Stimulated activated CD4-positive, alpha-beta T cell treated with anti-CD3 and anti-CD28 coated beads, Interleukin-15, amount 100 ng/mL, for 1 hour (primary cell): ENCODE measurements at places on chromosomes 16 and 17.

GRCh38 chr16:22912654-22913053 lies 98.7 kb downstream of the HS3ST2 start:
- DNase-seq: no peak

DNA sequence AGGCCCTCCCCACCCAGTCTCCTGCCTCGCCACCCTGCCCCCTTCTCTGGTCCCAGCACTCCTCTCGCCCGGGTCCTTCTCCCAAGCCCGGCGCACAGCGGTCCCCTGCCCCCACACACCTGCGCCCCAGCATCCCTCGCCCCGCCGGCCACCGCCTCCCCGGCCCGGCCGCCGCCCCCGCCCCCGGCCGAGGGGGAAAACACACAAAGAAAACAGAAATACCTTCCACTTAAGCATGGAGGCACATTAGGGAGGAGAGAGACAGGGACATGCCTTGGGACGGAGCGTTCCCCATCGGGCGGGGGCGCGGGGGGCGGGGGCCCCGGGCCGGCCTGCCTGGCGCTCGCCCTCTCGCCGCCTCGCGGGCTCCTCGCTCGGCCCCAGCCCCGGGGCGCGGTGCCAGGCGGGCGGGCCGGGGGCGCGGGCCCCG lies 326 bp downstream of the SRCIN1 start:
- DNase-seq: no peak

DNA sequence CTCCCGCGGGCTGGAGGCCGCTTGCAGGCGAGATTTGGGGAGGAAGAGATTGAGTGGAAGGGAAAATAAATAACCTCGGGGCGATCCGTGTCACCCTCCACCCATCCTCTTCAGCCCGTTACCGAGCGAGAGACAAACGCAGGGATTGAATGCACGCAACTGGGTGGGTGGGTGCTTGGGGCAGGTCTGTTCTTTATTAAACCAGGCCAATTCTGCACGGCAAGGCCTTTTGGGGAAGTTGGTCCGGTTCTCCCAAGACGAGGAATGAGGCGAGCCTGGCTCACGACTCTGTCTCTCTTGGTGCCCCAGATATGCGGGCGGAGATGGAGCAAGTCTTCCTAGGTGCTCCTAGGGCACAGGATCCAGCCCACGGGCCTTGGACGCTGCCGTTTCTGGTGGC lies 396 bp upstream of the HOXB7 start:
- DNase-seq: no peak

- no peak for DNase-seq
These were observed 19.9 kb upstream of the PLLP start for GRCh38 chr16:57304169-57305061.

GRCh38 chr16:24646646-24646995 lies 82.8 kb upstream of the TNRC6A start:
- DNase-seq: no peak

GRCh38 chr16:79267781-79268180 lies 332.8 kb downstream of the MAF start:
- no peak for DNase-seq

DNA sequence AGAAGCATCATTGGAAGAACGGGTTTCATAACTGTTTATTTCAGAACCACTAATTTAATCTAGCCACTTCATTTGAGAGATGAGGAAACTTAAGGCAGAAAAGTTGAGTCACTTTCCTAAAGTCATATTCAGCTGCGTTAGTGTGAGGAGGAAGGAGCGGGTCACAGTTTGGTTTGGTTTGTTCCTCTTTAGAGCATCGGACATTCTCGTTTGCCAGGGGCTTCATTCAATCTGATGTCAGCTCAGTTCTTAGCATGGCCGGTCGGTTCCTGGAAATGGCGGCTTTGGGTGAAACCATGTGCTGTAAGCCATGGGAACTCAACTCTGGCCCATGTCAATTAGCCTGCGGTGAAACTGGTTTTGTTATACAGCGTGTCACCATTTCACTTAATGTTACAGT lies 186.5 kb downstream of the LGALS9B start:
- DNase-seq: no peak

- no peak for DNase-seq
These were observed 123.8 kb downstream of the SMG6 start for GRCh38 chr17:2179615-2180295.

DNA sequence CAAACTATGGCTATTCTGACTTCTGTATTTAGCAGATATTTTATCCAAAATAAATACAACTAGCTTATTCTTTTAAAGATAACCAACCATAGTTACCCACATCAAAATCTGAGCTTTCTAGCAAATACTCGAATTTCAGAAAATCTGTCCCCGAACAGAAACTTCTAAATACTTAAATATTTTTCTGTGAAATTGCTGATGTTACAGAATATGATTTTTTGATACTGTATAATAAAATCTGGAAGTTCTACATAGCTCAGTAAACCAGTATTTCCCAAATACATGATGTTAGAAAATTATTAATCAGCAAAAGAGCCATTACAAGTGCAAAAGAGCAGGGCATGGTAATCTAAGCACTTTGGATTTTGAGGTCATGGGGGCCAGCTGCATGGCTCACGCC lies 114.9 kb downstream of the CDH8 start:
- no peak for DNase-seq

DNA sequence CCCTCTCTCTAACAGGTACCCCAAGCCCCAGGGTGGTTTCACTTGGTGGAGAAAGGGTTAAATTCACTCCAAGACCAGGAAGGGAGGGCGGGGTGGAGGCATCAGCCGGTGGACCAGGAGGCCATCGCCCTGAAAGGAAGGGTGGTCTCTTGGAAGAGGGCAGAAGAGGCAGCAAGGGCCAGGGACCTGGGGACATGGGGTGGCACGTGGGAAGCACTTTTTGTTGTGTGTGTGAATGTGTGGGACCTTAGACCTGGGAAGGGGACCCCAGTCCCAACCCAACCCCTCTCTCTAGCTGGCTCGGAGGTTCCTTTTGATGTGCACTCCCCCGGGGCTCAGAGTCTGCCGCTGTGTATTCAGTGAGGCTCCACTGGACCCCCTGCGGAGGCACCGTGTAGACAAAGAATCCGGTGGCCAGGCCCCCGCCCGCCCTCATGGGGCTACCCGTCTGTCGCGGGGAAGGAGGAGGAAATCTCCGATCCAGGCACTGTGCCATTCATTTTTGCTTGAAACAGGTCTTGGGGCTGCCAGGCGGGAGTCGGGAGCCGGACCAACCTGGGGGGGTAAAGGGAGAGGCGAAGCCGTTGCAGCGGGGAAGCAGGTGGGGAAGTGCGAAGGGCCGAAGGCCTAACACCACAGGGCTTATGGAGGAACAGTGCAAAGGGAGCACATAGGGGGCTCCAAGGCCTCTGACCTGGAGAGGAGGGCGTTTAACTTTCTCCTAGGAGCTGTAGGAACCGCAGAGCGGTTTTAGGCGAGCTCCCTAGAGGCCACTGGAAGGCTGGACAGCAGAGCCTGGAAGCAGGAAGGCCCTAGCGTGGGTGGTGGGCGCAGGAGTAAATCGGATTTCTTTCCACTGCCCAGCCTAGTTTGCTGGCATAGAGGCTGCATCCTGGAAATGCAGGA lies 3.2 kb upstream of the WNT3 start:
- no peak for DNase-seq
